ENCODE measurements at places on chromosomes 7 and 10.

GRCh38 chr7:155804897-155805825 lies 7.1 kb downstream of the SHH start:
- DNase-seq, result peak; percentile 54

- peak; percentile 93 for DNase-seq
Measured at GRCh38 chr10:59177031-59177797, 771 bp downstream of the PHYHIPL start.

DNA sequence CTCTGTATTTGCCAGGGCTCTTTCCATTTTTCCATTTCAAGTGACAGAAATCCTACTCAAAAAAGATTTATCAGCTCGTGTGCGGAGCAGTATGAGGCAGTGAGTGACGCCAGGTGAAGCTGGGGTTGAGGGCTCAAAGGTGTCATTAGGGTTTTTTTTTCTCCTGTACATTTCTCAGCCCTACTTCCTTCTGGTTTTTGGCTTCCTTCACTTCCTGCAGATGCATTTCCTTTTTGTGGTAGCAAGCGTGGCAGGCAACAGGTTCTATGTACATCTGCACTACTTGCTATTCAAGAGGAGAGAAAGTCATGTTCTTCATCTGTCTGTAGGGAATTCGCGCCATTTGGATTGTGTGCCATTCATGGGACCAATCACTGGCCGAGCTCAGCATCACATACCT lies 52.8 kb upstream of the AOAH start:
- DNase-seq, result no peak

- DNase-seq, result no peak
Measured at GRCh38 chr7:44076101-44076895, 6.0 kb downstream of the POLM start.
